NCI-H82 (cell line): ENCODE measurements at places on chromosomes 5 and 9.

- DNase-seq, result no peak
Measured at GRCh38 chr5:130189961-130190360, 285.7 kb downstream of the CHSY3 start.

DNA sequence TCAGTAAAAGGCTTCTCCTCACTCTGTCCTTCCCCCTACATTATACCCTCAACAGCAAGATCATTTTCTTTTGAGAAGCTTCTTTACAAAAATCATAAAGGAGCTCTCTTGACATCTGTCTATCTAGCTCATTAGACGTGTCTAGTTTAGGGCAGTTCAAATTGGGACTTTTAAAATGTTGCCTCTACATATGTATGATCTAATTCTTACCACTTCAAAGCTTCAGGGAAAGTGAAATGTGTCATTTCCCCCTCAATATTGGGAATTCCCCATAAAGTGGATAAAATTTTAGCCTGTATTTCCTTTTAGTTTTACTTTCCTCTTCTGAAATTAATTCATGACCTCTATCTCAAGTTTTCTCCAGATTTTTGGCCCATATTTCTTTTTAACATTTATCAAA, 323.7 kb downstream of the ARRDC3 start:
- DNase-seq, result no peak

DNA sequence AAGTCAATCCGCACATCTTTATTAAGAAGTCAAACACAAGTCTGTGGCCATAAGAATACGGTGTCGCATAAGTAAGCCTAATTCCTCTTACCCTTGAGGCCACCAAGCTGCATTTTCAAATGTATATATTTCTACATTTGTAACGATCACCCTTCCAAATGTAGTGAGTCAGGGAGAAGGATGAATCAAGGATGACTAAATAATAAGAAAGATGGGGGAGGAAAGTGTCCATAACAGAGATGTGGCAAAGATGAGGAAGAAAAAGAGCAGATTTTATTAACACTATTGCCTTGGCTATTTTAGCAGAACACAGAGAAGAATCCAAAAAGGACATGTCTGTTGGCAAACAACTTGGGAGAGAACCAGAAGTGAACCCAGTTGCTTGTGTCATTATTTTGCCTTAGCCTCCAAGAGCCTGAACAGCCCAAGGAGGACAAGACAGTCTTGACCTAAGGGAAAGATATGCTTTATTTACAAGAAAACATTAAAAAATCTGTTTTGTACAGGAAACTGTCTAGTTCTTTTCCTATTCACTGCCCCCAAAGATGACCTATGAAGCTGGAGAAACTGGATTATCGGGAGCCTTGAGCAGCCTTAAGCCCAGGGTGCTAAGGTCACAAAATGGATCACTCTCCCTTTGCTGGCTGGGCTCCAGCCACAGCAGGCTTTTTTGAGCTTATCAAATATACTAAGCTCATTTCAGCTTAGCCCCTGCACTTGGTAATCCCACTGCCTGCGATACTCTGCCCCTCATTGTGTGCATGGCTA, 101.5 kb downstream of the PLCXD3 start:
- peak; percentile 86 for DNase-seq

GRCh38 chr5:111582451-111582850, 70.1 kb upstream of the STARD4 start:
- DNase-seq, result no peak

- DNase-seq, result peak; percentile 13
Measured at GRCh38 chr9:12723409-12724028, 30.3 kb downstream of the TYRP1 start.

- no peak for DNase-seq
Measured at GRCh38 chr5:161799316-161799715, 48.6 kb upstream of the GABRA1 start.

DNA sequence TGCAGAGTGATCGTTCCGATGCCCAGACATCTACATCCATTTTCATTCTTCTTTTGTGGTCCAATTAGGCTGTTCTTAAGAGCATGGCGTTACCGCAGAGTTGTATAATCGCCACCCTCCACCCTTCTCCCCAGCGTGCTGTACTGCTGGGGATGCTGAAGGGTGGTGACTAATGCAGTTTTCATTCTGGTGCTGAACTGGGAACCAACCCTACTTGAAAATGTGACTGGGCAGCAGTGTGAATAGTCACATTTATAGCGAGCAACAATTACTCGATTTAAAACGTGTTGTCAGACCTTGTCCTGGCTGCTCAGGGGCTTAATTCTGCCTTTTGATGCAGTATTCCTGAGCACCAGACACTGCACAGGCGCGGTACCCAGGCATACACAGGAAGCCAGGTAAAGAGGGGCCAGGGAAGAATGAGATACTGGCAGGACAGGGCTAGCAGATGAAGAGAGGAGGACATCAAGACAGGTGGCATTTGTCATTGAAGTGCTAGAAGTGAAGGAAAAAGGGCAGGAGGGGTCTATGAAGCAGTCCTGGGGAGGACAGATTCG, 719 bp upstream of the ISCA1 start:
- DNase-seq, result peak; percentile 44

DNA sequence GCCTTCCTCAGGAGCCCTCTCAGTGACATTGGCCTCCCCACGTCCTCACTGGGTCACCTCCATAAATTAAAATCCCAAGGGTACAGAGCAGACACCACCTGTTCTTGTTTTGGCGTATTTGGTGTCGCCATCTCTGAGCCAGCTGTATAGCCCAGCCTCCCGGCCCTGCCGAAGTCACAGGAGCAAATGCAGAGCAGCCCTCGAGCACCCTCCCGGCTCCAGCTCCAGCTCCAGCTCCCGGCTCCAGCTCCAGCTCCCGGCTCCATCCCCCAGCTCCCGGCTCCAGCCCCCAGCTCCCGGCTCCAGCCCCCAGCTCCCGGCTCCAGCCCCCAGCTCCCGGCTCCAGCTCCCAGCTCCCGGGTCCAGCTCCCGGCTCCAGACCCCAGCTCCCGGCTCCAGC, 74.3 kb downstream of the ZNF354C start:
- no peak for DNase-seq

GRCh38 chr5:2575292-2575691, 176.2 kb downstream of the IRX2 start:
- no peak for DNase-seq

GRCh38 chr5:132270706-132271105, 13.2 kb downstream of the PDLIM4 start:
- DNase-seq, result no peak

DNA sequence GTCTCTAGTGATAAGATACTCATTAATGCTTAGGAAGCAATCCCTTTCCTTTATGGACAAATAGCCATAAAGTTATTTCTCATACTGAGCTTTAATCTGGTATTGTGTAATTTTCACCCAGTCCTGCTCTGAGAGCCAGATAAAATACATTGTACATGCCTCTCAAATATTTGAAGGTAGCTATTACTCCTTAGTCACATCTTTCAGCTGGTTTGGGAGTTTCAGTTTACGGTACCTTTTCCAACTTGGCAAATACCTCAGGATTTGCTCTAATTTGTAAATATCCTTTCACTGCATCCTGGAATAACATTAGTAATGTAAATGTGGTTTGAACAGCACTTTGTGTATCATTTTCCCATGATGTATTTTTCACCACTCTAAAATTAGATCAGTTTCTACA, 47.4 kb downstream of the ABHD17B start:
- no peak for DNase-seq

DNA sequence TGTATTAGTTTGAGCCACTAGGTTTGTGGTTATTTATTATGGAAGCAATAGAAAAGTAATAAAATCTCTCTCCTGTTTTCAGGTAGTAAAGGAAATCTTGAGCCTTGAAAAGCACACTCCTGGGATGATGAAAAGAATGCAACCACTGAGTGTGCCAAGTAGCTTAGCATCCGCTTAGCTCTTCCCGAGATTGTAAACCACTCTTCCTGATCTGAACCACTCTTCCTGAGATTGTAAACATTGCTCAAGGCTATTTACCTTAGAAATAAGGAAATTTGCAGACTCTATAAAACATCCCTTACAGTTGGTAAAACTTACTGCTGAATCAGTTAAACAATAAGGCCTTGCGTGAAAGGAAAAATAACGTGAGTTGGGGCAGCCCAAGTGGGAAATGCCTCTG, 17.4 kb upstream of the IL33 start:
- no peak for DNase-seq

GRCh38 chr9:19373527-19373926, 6.5 kb downstream of the RPS6 start:
- no peak for DNase-seq
